ENCODE measurements at places on chromosomes 13 and 19.

DNA sequence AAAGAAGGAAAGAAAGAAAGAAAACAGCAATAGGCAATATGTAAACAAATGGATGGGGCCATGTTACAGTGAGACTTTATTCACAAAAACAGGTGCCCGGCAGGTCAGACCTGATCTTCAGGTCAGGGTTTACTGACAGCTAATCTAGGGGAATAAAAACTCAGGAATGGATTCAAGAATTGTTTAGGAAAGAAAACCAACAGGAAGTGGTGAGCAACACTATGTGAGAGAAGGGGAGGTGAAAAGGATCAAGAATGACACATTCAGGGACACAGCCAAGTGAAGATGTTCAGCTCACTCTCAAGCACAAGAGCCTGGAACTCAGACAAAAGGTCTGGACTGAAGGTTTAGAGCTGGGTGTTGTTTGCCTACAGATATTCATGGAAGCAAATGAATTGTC is 244.5 kb downstream of the EFNB2 start:
- DNase-seq: no peak

DNA sequence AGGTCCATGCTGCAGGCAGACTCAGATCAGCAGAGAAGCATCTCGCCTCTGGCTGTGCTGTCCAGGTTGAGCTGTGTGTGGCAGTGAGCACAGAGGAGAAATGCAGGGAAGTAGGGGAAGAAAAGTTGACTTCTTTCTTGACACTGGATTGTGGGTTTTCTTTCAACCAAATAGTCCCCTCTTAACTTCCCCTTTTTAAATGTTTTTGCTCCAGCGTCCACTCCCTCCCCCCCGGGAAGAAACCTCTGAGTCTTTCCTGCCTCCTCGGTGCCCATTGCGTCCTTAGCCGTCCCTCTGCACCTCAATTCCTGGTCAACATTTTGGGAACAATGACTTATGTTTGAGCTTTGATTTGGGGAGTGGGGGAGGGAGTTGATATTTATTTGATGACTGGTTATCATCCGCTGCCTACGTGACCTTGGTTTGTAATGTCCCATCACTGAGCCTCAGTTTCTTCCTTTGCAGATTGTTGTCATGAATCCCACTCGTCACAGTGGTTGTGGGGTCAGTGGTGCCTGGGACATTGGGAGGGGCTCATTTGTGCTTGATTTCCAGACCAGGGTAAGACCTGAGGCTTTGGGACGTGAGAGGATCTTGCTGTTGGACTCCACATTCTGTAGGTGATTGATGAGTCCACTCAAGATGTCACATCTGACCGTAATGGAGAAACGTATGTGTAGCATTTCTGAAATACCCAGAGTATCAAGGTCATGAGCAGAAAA is at the start of gene LILRB2:
Gene LILRB2, minus strand, starts transcription at position 104 of the 722 bp plus-strand sequence. CDS start 614 bp downstream, outside the sequence.
- no peak for DNase-seq

DNA sequence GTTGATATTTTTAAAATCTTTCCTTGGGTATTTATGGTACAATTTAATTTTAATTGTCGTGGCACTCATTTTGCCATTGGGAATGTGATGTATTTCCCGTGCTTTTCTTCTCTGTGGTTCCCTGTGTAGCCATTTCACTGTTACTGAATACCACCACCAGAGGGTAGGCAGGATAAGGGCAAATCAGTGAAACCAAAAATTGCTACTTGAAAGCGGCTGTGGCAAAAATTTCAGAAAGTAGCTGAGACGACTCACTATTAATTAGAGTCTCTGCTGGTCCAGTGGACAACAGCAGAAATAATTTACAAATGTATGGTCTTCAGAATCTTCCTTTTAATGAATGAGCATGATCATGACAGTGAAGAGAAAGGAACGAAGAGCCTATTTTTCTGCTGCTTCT is 34.4 kb upstream of the MIR17HG start:
- DNase-seq: no peak

DNA sequence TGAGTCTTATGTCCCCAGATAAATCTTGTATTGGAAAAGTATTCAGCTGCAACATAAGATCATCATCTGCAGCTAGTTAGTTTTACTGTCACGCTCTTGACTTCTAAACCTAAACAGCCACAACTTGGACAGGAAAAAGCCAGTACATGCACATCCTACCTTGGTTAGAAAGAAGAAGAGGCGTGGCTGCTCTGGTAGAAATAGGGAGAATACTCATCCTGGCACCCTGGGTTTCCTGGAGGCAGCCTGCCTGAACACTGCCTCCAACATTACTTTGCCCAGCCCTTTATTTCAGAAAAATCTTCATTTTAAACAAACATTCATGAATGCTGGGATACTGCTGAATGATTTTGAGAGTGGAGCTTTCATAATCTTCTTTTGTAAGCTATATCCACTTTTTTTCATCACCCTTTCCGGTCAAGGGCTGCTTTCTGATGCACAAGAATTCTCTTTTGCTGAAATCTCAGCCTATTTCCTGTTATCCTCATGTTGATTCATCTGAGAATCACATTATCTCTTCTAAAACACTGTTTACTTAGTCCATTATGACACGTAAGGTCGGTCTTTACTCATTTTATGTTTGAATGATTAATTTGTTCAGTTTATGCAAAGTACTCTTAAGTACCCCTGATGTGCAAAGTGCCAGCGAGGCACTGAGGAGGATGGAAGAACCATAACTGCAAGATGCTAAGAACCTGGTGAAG is 55.2 kb downstream of the STARD13 start:
- no peak for DNase-seq

GRCh38 chr13:19586904-19587634 is 25.7 kb upstream of the TPTE2 start:
- peak; percentile 88 for DNase-seq

DNA sequence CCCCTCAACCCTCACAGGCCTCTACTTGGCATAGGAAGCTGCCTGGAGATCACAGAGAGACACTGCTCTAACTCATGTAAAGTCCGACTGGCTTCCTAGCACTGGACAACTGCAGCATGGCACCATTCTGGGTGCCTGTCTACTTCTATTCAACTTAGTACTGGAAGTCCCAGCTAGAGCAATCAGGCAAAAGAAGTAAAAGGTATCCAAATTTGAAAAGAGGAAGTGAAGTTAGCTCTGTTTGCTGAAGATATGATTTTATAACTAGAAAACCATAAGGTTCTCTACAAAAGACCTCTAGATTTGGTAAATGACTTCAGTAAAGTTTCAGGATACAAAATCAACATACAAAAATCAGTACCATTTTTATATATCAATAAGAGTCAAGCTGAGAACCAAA is 1017.6 kb downstream of the PCDH9 start:
- no peak for DNase-seq

- DNase-seq: no peak
Observed at GRCh38 chr13:85381082-85381481, 418.1 kb downstream of the SLITRK6 start.

DNA sequence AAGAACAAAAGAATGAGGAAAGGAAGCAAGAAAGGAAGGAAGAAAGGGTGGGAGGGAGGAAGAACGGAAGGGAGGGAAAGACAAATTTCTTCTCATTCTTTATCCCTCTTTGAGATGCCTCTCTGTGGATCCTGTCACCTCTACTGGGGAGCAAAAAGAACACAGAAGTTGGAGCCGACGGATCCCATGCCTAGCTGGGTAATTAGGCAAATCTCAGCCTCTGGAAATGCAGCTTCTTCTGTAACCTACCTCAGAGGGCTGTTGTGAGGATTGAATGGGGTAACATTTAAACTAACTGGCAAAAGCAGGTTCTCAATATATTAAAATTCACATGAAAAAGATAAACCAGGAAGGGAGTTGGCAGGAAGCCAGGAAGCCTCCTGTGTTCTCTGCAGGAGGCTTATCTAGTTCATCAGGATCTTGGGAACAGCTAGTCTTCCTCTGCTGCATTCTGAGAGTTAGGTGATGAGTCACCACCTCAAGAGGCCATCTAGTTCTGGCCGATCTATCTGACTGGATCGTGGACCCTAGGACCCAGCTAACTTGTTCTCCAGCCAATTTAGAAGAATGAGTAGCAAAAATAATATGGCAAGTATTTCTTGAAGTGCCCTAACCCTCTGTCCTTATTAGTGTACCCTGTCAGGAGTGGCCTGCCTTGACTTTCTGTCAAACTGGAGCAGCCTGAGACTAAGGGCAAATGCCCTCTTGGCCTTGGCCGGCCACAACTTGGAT is 15.2 kb upstream of the CPB2 start:
- DNase-seq: no peak

DNA sequence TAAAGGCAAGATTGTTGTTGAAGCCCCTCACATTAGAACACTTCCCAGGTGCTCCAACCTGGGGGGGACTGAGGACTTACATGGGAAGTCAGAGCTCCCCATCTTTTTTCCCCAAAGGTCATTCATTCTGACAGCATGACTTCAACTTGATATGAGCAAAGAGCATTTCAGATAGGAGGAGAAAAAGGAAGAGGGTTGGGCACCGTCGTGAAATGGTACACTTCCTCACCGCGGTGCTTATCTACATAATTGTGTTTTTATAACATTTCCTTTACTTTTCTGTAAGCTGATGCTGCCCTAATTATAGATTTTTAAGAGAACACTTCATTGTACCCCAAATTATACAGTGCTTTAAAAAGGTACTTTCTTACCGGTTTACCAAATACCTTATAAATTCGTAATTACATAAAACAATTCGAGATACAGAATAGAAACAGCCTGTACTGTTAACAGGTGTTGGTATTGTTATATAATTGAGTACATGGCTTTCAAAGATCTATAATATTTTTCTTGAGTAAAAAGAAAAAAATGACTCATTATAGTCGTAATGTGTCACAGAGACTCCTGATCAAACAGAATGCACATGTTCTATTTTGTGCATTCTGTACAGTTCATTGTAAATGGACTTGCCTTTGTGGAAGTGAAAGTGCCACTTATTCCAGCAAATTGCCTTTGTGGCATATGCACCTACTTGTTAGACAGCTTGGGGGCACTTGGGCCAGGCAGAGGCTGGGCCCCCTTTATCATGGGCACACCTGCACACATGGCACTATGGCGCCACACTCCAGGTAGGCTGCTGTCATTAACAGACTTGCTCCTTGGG is 81.8 kb downstream of the GGACT start:
- no peak for DNase-seq

DNA sequence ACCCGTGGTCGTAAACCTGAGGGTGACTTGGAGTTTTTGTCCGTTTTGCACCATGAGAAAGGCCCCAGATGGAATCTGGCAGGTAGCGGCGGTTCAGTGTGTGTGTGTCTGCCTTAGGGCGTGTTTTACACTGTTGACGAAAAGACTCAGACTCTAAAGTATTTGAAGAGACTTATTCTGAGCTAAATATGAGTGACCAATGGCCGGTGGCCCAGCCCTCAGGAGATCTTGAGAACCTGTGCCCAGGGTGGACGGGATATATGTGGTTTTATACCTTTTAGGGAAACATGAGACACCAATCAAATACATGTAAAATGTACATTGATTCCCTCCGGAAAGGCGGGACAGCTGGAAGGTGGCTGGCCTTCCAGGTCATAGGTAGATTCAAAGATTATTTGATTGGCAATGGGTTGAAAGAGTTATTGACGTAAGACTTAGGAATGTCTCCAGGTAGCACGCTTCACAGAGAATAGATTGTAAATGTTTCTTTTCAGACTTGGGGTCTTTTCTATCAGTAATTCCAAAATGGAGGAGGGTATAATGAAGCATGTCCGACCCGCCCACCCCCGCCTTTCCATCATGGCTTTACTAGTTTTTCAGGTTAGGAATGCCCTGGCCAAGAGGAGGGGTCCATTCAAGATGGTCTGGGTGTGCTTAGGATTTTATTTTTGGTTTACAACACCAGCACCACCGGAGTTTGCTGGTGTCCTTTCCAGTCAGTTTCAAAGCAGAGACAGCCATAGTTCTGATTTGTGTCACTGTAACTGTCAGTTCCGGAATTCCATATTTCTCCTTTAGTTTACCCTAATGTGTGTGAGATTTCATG is 1.0 kb upstream of the ZNF529 start:
- no peak for DNase-seq

DNA sequence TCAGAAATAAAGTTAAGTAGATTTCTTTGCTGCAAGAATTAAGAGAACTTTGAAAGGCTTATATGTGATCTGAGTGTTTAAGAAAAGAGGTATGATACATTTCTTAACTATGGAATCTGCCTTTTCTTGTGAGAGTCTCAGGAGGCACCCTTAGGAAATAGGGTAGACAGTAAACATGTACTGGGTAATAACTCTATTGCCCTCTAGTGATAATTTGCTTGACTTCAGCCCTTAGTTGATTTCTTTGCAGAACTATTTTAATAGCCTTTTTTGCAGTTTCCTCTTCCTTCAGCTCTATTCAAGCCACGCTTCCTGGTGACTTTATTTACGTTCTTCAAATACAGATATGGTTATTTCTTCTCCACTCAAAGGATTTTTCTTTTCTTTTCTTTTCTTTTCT is 37.0 kb upstream of the CCNA1 start:
- no peak for DNase-seq

- no peak for DNase-seq
Observed at GRCh38 chr19:2983351-2984214, 6.2 kb downstream of the TLE6 start.

DNA sequence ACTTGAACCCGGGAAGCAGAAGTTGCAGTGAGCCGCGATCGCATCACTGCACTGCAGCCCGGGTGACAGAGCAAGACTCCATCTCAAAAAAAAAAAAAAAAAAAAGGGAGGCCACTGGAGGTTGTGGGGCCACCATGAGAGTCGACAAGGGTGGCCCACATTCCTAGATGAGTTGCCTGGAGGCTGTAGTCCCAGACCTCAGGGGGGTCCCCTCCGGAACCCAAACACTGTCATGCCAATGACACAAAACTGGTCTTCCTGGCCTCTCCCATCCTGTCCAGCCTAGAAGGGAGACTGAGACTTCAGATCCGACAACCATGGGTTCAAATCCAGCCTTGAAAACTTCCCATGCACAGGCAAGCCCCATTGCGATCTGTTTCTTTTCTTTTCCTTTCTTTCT is 14.7 kb downstream of the SPC24 start:
- DNase-seq: no peak

DNA sequence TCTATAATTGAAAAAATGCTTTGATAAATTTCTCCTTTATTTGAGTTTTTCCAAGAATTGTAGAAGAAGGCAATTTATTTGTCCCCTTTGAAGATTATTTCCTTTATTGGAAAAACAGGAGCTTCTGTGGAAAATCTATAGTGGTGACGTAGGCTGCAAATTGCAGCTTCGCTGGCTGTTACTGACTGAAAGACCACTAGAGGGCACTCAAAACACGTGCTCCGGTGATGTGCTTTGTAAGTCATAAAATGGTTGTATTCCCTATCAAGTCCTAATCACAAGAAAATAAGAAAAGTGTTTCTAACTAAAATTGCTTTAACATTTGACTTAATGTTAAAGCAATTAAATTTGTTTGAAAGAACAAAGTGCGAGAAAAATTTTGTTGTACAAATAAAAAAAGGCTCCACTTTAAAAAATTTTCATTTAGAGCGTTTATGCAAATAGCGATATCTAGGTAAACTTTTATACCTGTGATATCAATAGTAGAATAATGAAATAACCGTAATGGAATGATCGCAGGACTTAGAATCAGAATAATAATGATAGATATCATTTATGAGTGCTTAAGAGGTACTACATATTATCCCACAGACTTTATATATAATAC is 638.2 kb upstream of the SPRY2 start:
- no peak for DNase-seq

DNA sequence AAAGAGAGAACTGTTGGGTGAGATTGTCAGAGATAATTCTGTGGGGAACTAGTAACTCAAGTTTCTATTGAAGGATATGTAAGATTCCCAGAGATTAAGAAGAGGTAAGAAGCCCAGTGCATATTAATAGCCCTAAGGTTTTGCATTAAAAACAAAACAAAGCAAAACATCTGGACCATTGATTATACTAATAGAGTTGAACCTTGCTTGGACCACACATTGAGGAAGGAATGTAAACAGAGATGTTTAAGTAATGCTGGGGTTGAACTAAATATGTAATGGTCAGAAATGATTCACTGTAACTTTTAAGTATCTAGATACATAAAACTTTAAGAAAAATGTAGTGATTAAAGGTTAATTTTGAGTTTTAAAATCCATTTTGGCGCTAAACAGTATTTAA is 1770.0 kb downstream of the PCDH9 start:
- DNase-seq: no peak
